ENCODE measurements at places on chromosomes 12 and 14.

DNA sequence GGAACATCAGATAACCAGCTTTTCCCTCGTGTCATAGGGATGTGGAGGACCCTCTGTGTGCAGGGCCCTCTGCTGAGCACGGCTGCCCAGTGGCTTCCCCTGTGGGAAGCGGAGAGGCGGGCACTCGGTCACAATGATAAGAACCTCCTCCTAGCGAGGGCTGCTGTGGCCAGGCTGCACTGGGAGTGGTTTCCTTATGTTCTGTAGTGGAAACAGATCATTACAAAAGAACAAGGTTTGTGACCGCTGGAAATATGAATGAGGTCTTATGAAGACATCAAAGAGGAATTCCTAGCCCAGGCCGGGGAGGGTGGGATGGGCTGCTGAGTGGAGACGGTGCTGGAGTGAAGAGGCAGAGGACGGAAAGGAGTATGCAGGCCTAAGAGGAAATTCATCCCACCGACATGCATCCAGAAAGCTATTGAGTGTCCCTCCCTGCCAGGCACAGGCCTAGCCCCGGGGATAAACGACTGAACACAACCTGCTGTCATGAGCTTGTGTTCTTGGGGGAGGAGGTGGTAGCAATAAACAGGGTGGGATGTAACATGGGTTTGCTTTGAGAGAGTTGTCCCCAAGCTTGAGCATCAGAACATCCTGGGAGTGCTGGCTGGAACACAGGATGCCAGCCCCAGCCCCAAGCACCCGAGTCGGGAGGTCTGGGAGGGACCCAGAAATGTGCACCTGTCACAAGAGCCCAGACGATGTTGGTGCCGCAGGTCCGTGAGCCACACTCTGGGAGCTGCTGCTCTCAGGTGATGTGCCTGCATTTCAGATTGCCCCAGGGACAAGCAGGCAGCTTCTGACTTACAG is 37.5 kb downstream of the FZD10 start:
- no peak for DNase-seq

GRCh38 chr12:132021031-132021871 is 71.5 kb downstream of the EP400 start:
- DNase-seq: no peak

DNA sequence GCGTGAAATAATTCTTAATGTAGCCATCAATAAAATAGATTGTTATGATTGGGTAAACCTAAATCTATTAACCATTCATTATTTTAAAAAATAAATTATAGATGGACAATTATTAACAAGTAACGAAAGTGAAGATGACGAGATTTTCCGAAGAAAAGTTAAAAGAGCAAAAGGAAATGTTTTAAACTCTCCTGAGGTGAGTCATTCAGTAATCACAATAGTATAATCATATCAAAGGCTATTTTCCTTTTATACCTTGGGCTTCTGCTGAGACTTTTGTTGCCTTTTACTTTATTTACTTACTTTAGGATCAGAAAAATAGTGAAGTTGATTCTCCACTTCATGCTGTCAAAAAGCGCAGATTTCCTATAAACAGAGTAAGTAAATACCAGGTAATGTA is 45.6 kb downstream of the FANCM start:
- DNase-seq: no peak

GRCh38 chr12:59595565-59595882 is 305 bp upstream of the SLC16A7 start:
- DNase-seq: no peak

DNA sequence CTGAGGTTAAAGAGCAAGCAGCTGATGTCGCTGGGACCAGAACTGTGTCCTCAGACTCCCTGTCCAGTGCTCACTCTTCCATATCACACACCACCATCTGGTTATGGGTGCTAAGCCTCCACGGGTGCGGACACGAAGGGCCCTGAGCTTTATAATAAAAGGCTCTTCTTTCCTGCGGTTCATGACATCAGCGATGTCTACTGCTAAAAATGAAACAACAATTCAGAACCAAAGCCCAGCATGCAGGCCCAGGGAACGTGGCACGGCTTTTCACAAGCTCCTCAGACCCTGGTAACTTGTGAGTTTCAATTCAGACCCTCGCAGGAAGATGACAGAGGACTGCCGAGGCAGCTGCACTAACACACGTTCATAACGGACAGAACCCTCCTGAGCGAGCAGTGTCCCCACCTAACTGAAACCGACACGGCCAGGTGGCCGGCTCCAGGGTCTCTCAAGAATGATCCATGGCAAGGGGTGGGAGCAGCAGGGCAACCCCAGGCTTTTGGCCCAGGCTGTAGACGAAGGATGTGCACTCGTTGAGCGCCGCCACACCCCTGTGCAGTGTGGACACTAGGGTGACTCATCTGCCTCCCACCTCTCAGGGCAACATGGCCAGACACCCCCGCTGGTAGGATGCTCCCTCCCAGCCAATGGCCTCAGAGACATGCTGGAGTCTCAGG is 180.3 kb downstream of the CALM1 start:
- no peak for DNase-seq

DNA sequence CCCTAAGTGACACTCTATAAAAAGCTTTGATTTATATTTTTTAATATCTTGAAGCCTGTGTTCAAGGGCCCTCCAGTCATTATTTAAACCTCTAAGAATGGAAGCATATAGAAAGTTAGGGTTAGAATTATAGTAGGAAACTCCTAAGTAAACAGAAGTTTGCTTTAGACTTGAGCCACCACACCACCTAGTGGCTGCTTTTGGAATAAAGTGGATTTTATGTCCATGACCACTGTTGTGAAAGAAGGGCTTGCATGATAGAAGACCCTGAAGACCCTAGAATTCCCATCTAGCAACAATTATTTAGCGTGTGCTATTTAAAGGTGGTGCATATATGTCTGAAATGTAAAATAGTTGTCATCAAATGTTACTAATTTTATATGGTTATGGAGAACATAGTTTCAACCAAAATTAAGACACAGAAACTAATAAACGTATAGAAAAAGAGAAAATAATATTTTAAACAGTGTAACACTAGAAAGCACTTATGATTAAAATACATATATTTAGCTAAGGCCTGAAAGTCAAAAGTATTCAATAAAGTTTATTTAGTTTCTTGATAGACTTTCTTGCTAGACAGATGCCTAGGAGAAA is 21.3 kb downstream of the LRRIQ1 start:
- no peak for DNase-seq

Measured in NCI-H510A (cell line).